Tibial nerve (tissue), 4 donors: ENCODE measurements at places on chromosomes 2 and 18.

DNA sequence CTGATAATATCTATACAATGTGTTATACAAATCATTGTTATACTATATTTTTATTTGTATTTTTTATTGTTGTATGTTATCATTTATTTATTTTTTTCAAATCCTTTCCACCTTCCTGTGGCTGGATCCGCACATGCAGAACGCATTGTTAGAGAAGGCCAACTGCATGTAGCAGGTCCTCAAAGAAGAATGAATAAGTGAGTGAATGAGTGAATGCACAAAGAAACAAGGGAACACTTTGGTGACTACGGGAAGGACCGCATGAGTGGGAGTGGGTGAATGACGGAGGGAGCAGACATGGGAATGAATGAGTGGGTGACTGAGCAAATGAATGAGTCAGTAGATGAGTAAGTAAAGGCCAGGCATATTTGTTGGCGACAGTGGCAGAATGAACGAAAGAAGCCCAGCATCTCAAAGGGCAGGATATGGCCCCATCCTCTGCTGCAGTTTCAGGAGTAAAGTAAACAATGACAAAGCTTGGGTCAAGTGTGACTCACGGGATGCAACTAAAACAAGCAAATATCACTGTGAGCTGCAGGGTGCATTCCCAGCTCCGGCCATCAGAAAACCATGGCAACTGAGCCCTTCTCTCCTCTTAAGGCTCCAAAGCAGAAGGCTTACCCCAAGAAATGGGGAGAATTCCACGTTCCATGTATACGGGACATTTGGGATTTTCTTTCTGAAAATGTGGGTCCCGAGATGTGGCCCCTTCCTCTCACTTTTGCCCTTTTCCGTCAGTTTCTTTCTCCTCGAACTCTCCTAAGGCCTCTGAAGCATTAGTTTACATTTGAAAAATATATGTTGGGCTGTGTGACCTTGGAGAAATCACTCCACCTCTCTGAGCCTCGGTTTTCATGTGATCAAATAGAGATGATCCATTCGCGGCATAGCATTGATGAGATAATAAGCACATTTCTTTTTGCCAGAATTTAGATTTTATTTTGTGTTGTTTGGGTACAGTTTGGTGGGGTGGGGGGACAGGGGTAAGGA, 24.5 kb downstream of the KCNF1 start:
- no peak for DNase-seq

- DNase-seq: no peak
Measured at GRCh38 chr2:170310876-170311502, 133.0 kb downstream of the MYO3B start.

DNA sequence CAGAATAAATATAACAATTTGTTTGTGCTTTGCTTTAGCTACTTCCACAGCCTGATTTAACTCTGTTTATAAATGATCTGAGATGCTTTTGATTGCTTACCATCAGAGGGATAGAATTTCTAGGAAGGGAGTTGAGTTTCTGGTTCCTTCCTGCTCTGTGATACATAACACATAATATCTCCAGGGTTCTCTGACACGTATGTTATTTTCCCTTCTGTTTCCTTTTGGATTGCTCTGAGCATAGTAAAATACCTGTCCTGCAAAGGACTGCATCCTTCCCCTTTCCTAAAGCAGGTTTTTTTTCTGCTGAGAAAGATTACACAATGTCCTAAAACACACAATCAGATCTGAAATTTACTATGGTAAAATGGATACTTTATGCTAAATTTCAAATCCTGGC, 76.1 kb downstream of the CABYR start:
- DNase-seq: no peak

DNA sequence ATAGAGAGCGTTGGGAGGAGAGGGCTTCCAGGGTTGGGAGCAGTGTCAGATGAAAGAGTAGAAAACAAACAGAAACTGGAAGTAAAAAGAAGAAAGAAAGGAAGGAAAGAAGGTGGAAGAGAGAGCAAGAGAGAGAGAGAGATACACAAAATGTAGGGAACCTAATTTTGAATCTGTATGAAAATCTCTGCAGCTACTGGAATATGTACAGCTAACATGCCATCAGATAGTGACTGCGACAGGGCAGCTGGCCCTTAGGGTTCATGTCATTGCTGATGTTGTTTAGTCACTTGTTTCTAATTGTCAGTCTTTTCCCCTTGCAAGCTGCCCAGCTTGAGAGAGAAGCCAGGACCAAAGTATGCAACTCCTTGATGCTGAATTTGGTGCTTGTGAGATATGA, 85.8 kb downstream of the POLE4 start:
- no peak for DNase-seq

GRCh38 chr2:26324903-26325302, 21.0 kb upstream of the SELENOI start:
- DNase-seq: no peak

GRCh38 chr2:102508863-102509262, 35.8 kb downstream of the SLC9A4 start:
- no peak for DNase-seq
